ENCODE measurements at places on chromosomes 11 and 22.

DNA sequence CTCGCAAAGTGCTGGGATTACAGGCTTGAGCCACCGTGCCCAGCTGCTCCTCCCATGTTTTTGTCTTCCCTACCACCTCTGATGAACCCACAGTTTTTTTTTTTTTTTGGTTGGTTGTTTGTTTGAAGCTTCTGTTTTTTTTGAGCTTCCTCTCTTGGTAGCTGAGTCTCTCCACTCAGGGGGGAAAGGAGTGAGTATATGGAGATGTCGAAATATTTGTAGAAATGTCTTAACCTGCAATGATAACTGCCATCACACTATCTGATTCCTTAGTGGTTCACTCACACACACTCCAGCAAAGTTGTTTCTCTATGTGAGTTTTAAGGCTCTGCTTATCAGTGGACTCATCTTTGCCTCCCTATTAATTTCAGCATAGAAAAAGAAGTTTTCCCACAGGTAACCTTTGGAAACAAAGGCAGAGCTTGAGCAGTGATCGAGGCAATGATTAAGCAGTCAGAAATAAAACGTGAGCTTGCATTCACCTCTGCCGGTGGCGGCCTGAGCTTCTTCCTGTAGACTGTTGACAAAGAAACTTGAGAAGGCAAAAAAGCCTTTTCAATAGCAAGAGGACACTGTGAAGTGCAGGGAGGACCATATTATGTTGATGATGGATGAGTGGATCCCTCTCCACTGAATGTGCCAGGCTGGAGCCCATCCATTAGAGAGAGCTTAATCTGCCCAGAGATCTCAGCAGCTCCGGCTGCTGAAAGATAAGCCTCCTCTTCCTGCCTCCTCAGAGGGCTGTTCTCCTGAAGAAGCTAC lies 29.0 kb upstream of the RASSF10 start:
- no peak for DNase-seq

GRCh38 chr11:45374653-45375059 lies 88.5 kb upstream of the SYT13 start:
- no peak for DNase-seq

- DNase-seq = no peak
Measured at GRCh38 chr11:8192896-8193209, 24.0 kb upstream of the RIC3 start.

- DNase-seq = no peak
Measured at GRCh38 chr11:121152764-121153163, 51.7 kb downstream of the TECTA start.

- no peak for DNase-seq
Measured at GRCh38 chr11:14117632-14118031, 155.1 kb downstream of the SPON1 start.

DNA sequence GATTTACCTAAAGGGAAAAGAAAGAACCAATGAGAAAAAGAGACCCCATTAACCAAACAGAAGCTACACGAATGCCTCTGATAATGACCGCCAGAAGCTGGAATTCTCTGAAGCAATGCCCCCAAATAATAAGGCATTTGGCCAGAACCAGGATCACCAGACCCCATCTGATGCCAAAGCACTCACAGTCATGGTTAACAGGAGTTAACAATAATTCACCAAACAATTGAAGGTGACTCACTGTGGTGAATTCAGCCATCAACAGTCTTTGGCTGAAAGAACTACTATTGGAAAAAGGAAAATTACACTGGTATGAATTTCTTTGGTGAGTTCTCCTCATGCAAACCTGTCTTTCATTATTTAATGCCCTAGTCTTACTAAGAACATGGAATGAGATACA lies 21.9 kb upstream of the NFRKB start:
- no peak for DNase-seq

DNA sequence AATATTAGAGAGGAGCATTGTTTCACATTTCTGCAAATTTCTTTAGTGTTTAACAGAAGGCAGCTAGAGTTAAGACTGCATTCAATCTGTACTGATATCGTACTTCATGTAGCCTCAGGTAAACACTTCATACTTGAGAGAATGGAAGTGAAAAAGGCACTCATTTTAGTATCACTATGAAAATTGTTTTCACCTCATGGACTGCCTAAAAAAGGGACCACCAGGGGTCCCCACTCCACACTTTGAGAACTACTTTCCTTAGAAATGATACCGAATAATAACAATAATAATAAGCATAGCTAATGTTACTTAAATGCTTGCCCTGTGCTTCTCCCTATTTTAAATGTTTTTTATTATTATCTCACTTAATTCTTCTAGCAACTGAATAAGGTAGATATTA lies 95.1 kb downstream of the BLID start:
- no peak for DNase-seq

DNA sequence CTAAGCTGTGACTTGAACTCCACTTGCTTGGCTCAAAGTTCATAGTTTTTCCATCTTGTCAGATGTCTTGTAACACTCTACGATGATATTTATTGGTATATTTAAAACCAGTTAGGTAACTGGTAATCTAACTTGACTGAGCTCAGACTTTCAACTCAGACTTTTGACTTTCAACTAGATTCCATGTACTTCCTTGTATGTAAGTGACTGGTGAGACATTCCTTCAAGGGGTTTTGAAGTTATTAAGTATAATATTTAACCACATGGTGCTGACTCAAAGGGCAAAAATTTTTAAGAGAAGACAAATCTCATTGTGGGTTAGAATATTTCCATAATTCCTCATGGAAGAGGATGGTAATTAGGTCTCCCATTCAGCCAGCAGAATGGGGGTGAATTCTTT lies 631.3 kb upstream of the ANO5 start:
- DNase-seq = no peak

- DNase-seq = no peak
Measured at GRCh38 chr22:49326558-49326957, 501.1 kb downstream of the BRD1 start.

DNA sequence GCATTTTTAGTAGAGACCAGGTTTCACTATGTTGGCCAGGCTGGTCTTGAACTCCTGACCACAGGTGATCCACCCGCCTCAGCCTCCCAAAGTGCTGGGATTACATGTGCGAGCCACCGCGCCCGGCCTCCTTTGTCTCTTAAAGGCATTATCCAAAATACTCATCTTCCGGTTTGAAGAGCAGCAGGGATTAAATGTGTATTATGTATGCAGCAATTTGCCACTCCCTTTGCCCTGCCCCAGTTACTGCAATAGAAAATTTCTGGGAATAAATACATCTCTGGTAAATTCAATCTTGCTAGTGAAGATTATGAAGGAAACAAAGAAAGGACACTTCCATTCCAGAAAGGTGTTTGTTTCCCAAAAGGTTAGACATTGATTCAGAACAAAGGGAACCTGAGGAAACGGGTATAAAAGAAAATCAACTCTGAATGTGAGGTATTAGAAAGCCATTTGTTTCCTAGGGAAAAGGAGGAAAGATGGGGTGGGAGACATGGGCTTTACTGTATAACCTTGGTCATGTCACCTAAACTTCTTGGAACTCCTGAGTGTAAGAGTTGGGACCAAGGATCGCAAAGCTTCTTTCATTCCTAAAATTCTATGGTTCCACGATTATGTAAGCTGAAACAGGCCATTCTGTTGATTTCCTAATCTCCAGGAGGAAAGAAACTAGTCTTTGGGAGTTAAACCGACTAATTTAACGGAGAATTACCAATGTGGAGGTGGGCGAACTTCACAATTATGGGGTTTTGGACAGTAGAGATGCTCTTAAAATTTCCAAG lies 959 bp upstream of the HIPK3 start:
- no peak for DNase-seq

GRCh38 chr11:62918531-62918930 lies 2.6 kb downstream of the CHRM1 start:
- DNase-seq = no peak

- no peak for DNase-seq
Measured at GRCh38 chr22:35379146-35379993, 1.5 kb upstream of the HMOX1 start.

- no peak for DNase-seq
Measured at GRCh38 chr11:2444821-2445745, at the start of gene KCNQ1. Gene KCNQ1, plus strand, starts transcription at chr11:2445008. Its CDS starts 91 bp downstream, at chr11:2445099.

- no peak for DNase-seq
Measured at GRCh38 chr11:46697303-46697702, 3.1 kb downstream of the ARHGAP1 start.

Data from AG09309 (cell line).